ENCODE measurements at places on chromosomes 6 and 20.

- no peak for DNase-seq
These were observed 275.2 kb downstream of the TFAP2B start for GRCh38 chr6:51093871-51094270.

DNA sequence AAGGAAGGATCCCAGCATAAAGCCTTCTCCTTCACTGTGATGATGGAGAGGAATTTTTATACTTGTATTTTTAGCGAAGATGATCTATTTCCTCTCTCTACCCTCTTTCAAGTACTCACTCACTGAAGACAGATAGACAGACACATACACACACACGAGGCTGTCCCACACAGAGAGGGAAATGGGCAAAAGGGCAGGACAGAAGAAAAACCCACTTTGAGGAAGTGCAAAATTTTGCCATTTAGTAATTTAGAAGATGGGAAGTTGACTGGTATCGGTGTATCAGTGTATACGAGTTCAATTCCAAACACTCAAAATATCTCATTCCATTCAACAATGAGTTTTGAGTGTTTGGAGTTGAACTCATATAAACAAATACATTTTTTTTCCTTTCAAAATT is 30.9 kb downstream of the HEBP2 start:
- DNase-seq: no peak

DNA sequence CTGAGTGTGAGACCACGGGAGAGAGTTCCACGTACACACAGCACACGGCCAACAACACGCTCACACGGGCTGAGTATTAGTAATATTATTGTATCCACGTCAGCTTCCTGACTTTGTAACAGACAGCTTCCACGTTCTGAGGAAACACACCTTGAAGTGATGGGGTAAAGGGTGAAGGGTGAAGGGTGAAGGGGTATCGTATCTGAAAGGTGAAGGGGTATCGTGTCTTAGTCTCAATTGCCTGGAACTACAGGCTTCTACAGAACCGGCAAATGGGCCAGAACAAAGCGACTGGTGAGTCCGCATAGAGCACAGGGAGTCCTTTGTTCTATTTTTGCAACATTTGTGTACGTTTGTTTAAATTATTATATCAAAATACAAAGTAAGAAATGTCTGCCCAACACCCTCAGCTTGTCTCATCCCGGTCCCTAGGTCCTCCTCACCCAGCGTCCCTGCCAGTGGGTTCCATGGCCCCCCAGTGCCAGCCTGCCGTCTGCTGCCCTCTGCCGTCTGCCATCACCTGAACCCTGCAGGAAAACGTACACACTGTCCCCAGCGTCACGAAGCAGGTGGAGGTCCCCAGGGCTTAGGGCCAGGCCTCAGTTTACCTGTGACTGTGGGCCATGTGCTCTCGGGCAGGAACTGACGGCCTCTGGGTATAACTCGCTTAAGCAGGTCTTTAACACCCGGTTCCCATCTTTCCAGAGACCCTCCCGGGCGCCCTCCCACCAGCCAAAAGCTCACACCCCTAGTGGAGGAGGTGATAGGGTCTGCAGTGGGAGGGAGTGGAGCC is 4.4 kb upstream of the HELZ2 start:
- no peak for DNase-seq

DNA sequence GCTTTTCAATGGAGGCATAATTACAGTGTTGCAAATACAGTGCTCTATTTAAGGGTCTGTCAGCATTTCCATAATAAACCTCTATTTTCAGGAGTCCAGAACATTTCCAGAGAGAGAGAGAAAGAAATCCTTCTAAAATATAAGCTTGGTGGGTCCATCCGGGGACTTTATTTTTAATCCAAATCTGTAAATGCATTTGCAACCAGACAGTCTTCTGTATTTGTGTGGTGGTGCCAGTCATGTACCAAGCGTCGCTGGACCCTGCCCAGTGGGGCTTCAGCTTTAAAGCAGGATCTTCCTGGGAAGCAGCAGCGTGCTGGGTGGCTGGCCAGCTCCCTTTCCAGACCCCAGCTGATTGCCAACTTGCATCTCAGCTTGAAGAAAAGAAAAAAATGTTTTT is 256.5 kb upstream of the SUPT3H start:
- DNase-seq: no peak

- DNase-seq: no peak
These were observed 191.0 kb upstream of the SNX9 start for GRCh38 chr6:157631838-157632614.

- no peak for DNase-seq
These were observed 6.7 kb downstream of the RWDD2A start for GRCh38 chr6:83199863-83200225.

DNA sequence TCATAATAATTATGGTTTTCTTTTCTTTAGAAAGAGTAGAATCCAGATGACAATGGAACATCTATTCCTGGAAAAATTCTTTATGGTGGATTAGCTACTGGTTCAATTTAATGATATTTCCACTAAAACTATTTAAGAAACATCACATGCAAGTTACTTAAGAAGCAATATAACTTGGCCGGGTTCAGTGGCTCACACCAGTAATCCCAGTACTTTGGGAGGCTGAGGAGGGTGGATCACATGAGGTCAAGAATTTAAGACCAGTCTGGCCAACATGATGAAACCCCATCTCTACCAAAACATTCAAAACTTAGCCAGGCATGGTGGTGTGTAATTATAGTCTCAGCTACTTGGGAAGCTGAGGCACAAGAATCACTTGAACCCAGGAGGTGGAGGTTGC is 65.9 kb upstream of the SMLR1 start:
- DNase-seq: no peak

DNA sequence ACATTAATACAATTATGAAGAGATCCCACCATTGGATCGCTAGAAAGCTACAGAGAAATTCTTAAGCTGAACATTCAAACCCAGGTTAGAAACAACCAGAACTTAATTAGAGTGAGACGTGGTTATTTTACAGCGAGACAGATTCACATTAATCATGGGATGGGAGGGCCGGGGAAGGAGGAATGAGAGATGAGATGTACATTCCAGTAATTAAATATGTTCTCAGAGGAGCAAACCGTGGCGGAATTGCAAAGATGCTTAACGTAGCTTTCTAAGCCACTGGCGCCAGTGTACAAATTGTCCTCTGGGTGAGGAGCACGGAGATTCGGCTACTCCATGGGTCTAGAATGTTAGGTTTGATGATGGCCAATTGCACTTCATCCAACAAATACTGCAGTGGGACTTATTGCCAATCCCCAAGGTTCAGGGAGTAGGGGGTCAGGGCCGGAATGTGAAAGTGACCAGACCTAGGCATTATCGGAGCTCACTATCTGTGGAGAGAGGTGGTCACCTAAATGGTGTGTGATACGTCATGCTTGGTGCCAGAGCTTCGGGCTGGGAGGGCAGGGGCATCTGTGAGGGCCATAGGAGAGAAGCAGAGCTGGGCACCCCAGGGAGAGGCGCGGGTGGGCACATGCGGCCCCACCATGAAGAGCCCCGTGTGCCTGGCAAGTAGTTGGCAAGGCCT is 114.7 kb downstream of the EDN3 start:
- no peak for DNase-seq

- no peak for DNase-seq
These were observed 108.6 kb upstream of the VGLL2 start for GRCh38 chr6:117156741-117157140.

DNA sequence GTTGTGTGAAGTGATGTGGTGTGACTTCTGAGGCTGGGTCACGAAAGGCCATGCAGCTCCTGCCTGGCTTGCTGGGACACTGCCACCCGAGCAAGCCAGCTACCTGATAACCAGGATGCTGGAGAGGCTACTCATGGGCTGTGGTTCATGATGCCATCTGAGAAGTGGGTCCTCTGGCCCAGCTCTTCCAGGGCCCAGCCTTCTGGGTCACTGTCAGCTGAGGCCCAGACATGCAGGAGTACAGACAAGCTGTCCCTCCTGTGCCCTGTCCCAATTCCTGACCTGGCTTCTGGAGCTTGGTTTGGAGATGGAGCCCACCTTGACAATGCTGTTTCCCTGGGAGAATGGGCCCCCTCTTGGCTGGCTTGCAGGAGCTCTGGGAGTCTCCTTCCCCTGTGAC is 87.0 kb downstream of the DHX35 start:
- DNase-seq: no peak

DNA sequence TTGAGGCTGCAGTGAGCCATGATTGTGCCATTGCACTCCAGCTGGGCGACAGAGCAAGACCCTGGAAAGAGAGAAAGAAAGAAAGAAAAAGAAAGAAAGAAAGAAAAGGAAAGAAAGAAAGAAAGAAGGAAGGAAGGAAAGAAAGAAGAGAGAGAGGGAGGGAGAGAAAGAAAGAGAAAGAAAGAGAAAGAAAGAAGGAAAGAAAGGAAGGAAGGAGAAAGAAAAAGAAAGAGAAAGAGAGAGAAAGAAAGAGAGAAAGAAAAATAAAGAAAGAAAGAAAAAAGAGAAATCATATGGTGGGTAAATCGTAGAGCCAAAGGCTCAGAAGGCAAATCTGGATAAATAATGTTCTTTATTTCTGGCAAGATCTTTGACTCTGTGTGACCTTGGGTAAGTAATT is 53.4 kb downstream of the CD40 start:
- DNase-seq: no peak

DNA sequence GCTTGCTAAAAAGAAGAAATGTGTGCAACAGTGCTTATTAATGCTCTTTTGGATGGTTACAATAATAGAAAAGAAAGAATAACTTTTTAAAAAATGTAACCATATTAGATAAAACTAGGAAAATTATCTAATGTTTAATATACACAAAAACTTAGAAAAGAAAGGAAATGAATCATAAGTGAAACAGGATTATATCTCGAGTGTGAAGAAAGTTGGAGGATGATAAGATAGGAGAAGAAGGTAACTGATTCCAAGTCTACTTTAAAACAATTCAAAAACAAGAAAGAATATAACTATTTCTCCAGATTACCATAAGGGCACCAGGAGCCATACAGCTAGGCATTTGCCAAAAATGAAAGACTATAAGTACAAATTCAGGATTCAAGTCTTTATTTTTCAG is 73.0 kb downstream of the PHIP start:
- no peak for DNase-seq

GRCh38 chr6:116467096-116467495 is 5.9 kb downstream of the CALHM6 start:
- no peak for DNase-seq

GRCh38 chr6:21220271-21220987 is 373.1 kb upstream of the SOX4 start:
- DNase-seq: no peak

GRCh38 chr20:49562311-49563014 is 5.5 kb downstream of the PTGIS start:
- no peak for DNase-seq

DNA sequence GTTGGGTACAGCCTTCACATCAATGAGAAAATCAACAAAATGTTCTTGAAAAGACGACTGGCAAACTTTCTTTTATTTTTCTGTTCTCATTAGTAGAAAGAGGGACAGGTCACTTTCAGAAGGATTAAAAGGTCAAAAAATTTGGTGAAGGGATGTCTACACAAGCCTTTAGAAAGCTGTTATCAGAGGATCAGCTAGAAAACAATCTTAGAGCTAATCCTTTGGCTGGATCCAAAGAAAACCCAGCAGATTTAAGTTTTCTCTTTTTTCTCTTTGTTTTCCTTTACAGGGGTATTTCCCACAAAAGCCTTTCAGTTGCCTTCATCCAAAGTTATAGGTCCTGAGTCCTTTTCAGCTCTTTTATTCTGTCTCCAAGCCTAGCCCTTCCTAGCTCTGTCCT is 57.3 kb upstream of the EDN1 start:
- no peak for DNase-seq

DNA sequence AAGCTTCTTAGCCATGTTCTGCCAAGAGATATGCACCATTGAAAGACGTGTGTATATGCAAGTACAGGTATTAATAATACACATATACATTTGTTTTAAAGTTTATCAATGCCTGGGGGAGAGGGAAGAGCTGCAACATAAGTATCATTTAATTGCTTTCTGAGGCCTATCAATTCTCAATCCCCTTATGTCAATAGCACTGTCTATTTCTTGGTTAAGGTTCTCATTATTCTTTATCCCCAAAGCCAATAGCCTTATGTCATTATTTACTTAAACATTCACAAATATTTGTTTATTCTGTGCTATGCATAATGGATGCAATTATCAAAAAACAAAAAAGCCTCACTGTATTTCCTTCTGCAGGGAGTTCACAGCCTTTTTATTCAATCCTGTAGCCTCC is 350.3 kb upstream of the KCNQ5 start:
- no peak for DNase-seq

- no peak for DNase-seq
These were observed 77.5 kb downstream of the CDH22 start for GRCh38 chr20:46230801-46231282.

DNA sequence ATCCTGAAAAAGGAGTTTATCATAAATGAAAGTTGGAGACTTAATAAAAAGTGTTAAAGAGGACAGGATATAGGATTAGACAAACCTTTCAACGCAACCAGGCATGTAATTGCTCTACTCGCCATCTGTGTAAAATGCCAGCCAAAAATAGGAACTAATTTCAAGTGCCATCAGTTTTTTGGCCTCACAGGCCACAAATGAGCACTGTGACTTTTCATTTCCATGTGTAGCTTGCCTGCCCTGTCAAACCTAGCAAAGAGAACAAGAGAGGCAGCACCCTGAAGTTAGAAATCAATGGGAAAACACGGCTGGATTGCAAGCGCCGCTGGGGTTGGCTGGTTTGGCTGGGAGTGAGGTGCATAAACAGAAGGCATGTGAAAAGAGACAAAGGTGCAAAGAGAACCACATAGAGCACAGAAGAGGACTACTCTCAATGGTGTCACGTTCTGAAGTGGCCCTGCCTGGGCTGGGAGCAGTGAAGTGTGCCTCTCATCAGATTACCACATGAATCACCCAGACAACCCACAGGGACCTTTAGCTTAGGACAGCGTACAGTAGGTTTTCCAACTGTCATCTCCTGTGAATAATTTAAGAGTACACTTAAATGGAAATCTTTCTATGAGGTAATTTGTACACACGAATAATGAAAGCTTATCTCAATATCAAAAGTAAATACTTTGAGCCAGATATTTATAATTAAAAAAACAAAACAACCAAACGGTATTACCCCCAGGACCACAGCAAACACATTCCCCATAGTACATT is 78.0 kb upstream of the NHSL1 start:
- DNase-seq: no peak

DNA sequence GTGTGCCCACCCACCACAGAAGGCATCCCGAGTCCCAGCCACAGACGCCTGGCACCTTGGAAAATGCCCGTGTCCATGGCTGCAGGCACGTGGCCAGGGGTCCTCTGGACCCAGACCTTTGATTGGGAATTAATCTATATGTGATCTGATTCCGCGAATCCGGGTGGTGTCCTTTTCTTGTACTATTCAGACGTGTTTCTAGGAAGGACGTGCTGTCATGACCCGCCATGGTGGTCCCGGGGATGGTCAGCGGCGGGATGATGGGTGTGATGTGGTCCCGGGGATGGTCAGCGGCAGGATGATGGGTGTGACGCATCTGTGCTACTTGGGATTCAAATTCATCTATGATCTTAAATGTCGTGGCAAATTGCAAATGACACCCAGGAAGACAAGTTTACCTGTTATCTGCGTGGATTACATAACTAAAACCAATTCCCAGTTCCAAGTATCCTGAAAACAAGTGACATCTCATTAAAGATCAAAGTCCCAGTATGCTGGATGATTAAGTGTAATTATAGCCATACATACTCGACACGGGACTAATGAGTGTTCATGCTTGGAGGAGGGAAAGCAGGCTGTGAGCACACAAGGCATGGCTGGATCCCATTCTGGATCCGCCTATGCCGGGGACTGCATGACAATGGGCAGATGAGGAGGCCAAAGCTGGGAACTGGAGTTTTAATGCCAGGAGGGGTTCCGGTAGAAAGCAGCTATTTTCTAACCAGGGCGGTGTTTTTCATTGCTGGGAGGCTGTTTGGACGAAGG is 256.5 kb downstream of the TAF4 start:
- DNase-seq: no peak

- DNase-seq: no peak
These were observed 95.7 kb downstream of the SHLD1 start for GRCh38 chr20:5845681-5846615.

Data from activated CD4-positive, alpha-beta T cell treated with anti-CD3 and anti-CD28 coated beads, Interleukin-2, amount 50 U/mL, for 1 hour (primary cell).